CD14-positive monocyte (primary cell): ENCODE measurements at places on chromosomes 3 and 15. TPM values are rescaled to one million over a fixed set of nuclear protein-coding genes. Genes with fewer than 3 reads are reported as not detected.

PHC3 gene
- polyA plus RNA-seq, result 7.5 TPM

ABHD17C gene
- 0.48 TPM for polyA plus RNA-seq

RPSA gene
- polyA plus RNA-seq, result 172 TPM

GOLGA8Q gene
- polyA plus RNA-seq, result not detected

PLS1 gene
- polyA plus RNA-seq, result not detected

CKMT1B gene
- polyA plus RNA-seq, result not detected

MNS1 gene
- polyA plus RNA-seq, result 0.29 TPM

CADPS gene
- not detected for polyA plus RNA-seq

CCDC54 gene
- not detected for polyA plus RNA-seq

GXYLT2 gene
- not detected for polyA plus RNA-seq

FBN1 gene
- polyA plus RNA-seq, result not detected

GNAT1 gene
- not detected for polyA plus RNA-seq

OR5K2 gene
- not detected for polyA plus RNA-seq

SLC2A2 gene
- polyA plus RNA-seq, result not detected

FOXL2 gene
- polyA plus RNA-seq, result not detected in 2 replicates

RASSF1 gene
- 191 and 229 TPM in 2 replicates for polyA plus RNA-seq

FEZF2 gene
- polyA plus RNA-seq, result not detected in 2 replicates

PRSS50 gene
- not detected for polyA plus RNA-seq

RIOX2 gene
- polyA plus RNA-seq, result 18.3 TPM

MOBP gene
- polyA plus RNA-seq, result not detected

EPHA3 gene
- not detected for polyA plus RNA-seq

SLC28A1 gene
- not detected for polyA plus RNA-seq

NEK11 gene
- 0.31 TPM for polyA plus RNA-seq

LNP1 gene
- 0.05 and 0.07 TPM in 2 replicates for polyA plus RNA-seq

AGTR1 gene
- not detected for polyA plus RNA-seq

FAM43A gene
- polyA plus RNA-seq, result 11.3 and 18.7 TPM in 2 replicates

CLRN1 gene
- polyA plus RNA-seq, result not detected

CCDC174 gene
- polyA plus RNA-seq, result 3.7 and 6.2 TPM in 2 replicates

CLDN16 gene
- polyA plus RNA-seq, result not detected in 2 replicates

C2CD4A gene
- not detected in 2 replicates for polyA plus RNA-seq

CD96 gene
- 0.97 TPM for polyA plus RNA-seq

FETUB gene
- not detected for polyA plus RNA-seq

NR1I2 gene
- not detected for polyA plus RNA-seq

RTP4 gene
- 6.6 TPM for polyA plus RNA-seq

LINS1 gene
- 2.6 and 7.6 TPM in 2 replicates for polyA plus RNA-seq

JMJD7 gene
- polyA plus RNA-seq, result 11.3 TPM

OCA2 gene
- polyA plus RNA-seq, result not detected in 2 replicates

SEC62 gene
- polyA plus RNA-seq, result 3.4 and 15.6 TPM in 2 replicates

ARPP19 gene
- 44.4 TPM for polyA plus RNA-seq

DENND4A gene
- polyA plus RNA-seq, result 6.9 TPM

TFDP2 gene
- polyA plus RNA-seq, result 3.5 TPM

SCN11A gene
- polyA plus RNA-seq, result not detected

MFAP1 gene
- polyA plus RNA-seq, result 3.7 TPM

GRAMD1C gene
- 0.13 TPM for polyA plus RNA-seq

CCR3 gene
- 0.38 TPM for polyA plus RNA-seq

ABHD5 gene
- polyA plus RNA-seq, result 32.9 TPM

GPR176 gene
- polyA plus RNA-seq, result not detected

THAP10 gene
- 0.15 and 0.20 TPM in 2 replicates for polyA plus RNA-seq
